Melanocyte of skin (primary cell): ENCODE measurements at places on chromosomes 5 and 9. TPM values are rescaled to one million over a fixed set of nuclear protein-coding genes. Genes with fewer than 3 reads are reported as not detected.

Gene CCDC152
- total RNA-seq = under 0.01 and 0.34 TPM in 2 replicates

Gene RNF44
- total RNA-seq = 4.3 TPM in 2 replicates

Gene TMEM8B
- total RNA-seq = 1.5 and 1.7 TPM in 2 replicates

Gene TMEM171
- total RNA-seq = 8.6 and 16.4 TPM in 2 replicates

Gene ZNF454
- 0.34 and 1.1 TPM in 2 replicates for total RNA-seq

Gene NR6A1
- 2.7 and 4.0 TPM in 2 replicates for total RNA-seq

Gene OLFML2A
- total RNA-seq = under 0.01 and 1.5 TPM in 2 replicates

Gene NSG2
- not detected in 2 replicates for total RNA-seq

Gene TLE1
- total RNA-seq = 92.2 and 130 TPM in 2 replicates

Gene FAM81B
- total RNA-seq = not detected in 2 replicates

Gene KIF24
- 6.5 and 7.7 TPM in 2 replicates for total RNA-seq
